Endothelial cell of umbilical vein (primary cell): ENCODE measurements at places on chromosomes 11 and 22. TPM values are rescaled to one million over a fixed set of nuclear protein-coding genes. Genes with fewer than 3 reads are reported as not detected.
A peak's percentile ranks its signal among the peaks of the same experiment; 100 is the strongest.

DNA sequence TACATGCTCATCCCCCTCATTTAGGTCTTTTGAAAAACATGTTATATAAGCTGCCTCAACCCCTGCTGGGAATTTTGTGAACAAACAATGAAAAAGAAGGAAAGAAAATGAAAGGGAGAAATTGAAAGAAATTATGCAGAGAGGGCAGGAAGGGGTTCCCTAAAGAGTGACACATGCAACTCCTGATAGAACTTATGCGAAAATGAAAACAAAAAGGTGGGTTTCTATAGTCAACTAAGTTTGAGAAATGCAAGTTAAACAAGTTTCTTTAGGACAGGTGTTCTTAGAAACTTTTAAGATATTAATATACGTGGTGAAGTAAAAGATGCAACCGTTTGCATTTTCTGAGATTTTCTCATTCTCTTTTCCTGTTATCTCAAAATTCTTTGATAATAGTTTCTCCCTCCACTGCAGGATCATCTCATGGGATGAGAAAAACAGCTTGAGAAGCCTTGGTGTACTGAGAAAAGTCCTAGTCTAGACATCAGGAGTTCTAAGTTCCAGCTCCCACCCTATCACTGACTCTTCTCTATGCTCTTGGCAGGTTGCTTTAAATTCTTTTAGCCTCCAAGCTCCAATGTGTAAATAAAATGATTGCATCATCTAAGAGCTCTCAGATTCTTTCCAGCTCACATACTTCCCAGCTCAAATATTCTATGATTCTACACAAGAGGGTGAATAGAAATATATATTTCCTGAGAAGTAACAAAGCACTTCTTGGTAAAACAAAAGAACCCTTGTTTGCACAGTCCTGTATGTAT lies 109.2 kb downstream of the FAM76B start:
- DNase-seq: peak; percentile 29

- DNase-seq: no peak
Measured at GRCh38 chr11:131672191-131672590, 301.8 kb downstream of the NTM start.

DNA sequence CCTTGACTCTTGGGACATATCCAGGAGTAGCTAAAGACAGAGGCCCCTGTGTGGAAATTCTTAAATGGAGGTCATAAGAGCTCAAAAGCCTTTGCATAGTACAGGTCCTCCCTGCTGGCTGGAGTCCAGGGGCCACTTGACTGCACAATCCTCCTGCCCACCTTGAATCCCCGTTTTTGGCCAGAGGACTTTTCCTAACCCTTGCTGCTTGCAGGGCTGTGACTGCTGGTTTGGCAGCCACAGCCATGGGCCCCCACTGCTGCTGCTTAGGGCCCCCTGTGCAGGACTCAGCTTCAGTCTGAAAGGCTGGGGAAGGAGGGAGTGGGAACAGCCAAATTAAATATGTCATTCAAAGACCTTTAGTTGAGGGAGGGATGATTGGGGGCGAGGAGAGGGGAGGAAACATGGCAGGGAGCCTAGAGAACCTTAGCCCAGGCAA lies 33.4 kb downstream of the ARHGAP1 start:
- DNase-seq: no peak

DNA sequence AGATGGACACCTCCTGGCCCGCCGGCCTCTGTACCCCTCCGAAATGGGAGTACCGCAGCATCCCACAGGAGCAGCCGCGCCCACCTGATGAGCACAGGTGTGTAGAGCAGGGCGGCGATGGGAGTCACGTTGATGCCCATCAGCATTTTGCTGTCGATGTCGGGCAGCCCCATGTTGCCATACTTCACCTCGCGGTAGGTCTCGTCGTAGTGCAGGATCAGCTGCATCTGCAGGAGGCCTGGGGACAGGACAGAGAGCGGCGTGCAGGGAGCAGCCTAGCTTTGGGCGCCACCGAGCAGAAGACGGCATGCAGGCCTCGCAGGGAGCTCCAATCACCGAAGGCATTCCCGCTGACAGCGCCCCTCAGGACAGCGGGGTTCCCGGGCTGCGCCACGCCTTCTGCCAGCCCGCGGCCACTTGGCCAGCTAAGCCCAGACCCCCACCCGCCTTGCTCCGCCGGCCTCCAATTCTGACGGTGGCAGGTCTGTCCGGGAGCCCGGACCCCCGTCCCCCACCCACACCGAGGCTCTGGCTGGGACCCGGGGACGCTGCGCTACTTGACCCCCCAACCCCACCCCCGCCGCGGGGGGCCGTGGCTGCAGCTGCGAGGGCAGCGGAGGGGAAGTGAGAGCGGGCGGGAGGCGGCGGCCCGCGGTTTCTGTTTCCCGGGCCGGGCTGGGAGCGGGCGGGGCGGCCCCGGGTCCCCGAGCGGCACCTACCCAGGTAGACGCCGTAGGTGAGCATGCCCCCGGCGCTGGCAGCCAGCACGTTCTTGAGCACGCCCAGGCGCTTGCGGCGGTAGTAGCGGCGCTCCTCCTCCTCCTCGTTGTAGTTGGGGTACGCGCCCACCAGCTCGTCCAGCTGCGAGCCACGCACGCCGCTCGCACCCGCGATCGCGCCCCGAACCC lies 705 bp downstream of the UNC93B1 start:
- no peak for DNase-seq

- DNase-seq: peak; percentile 38
Measured at GRCh38 chr11:833849-834311, 1.1 kb downstream of the CD151 start.

Gene XKR3
- polyA plus RNA-seq: not detected in 2 replicates

Gene OR56A1
- polyA plus RNA-seq: not detected in 2 replicates

Gene KRTAP5-9
- polyA plus RNA-seq: 0.28 and 0.35 TPM in 2 replicates

Gene STK33
- 0.63 and 1.1 TPM in 2 replicates for polyA plus RNA-seq

DNA sequence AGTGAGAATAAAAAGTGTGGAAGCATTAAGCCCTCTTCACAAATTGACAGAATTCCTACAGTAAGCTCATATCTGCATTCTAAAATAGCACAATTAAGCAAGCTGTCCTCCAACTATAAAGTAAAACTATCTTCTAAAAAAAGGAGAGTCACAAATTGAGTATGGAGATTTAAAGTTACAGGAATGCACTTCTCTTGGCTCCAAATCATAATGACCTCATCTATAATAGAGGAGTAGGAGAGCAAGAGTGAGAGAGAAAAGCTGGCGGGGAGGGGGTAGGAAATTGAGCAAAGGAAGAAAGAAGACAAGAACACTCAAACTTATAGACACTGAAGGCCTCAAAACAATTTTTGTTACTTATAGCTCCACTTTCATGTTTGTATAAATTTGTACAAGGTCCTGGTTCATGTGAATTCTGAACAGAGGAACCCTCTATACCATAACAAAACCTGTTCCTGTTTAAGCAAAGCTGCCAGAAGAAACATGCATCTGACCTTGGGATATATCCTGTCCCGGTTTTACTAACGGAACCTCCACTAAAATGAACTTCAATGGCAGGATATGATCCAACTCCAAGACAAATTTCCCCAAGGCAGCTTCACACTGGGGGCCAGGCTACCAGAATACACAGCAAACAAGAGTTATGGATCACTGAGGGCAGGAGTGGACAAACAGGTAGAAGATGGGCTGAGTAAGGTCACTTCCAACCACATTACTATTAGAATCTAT lies 37.2 kb downstream of the SLC35F2 start:
- peak; percentile 97 for DNase-seq

Gene CCDC86
- 29.8 and 32.3 TPM in 2 replicates for polyA plus RNA-seq

- peak; percentile 17 for DNase-seq
Measured at GRCh38 chr11:69630017-69630416, 10.9 kb upstream of the CCND1 start.

GRCh38 chr11:130020323-130020722 lies 17.7 kb upstream of the PRDM10 start:
- DNase-seq: no peak

DNA sequence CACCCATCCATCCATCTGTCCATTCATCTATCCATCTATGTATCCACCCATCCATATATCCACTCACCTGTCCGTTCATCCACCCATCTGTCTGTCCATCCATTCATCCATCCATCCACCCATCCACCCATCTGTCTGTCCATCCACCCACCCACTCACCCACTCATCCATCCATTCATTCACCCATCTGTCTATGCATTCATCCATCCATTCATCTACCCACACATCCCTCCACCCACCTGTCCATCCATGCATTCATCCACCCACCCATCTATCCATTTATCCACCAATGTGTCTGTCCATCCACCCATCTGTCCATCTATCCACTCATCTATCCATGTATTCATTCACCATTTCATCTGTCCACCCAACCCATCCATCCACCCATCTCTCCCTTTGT lies 33.3 kb downstream of the NADSYN1 start:
- DNase-seq: no peak

DNA sequence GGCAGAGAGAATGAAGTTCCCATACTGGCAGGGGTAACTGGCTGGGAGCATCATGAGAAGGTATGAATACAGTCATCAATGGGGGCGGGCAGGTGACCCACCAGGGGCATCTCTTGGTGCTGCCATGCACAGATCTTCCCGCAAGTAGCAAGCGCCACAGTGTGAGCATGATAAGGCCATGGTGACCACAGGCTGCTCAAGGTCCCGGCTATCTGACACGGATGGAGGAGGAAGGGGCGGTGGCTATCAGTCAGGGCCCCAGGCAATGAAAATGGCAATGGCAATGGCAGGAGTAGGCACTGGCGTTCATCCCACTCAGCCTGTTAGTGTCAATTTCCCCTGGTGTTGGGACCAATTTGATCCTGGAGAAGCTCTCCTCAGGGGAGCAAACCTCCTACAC lies 21.6 kb downstream of the ASCL2 start:
- no peak for DNase-seq

Gene OR56A3
- not detected in 2 replicates for polyA plus RNA-seq
